ENCODE measurements at places on chromosomes 3 and 15.

- DNase-seq: no peak
Measured at GRCh38 chr3:37594873-37595783, 266.6 kb upstream of the CTDSPL start.

GRCh38 chr15:67173005-67173404 lies 81.5 kb downstream of the AAGAB start:
- no peak for DNase-seq

- no peak for DNase-seq
Measured at GRCh38 chr3:7683426-7683825, 818.2 kb upstream of the LMCD1 start.

DNA sequence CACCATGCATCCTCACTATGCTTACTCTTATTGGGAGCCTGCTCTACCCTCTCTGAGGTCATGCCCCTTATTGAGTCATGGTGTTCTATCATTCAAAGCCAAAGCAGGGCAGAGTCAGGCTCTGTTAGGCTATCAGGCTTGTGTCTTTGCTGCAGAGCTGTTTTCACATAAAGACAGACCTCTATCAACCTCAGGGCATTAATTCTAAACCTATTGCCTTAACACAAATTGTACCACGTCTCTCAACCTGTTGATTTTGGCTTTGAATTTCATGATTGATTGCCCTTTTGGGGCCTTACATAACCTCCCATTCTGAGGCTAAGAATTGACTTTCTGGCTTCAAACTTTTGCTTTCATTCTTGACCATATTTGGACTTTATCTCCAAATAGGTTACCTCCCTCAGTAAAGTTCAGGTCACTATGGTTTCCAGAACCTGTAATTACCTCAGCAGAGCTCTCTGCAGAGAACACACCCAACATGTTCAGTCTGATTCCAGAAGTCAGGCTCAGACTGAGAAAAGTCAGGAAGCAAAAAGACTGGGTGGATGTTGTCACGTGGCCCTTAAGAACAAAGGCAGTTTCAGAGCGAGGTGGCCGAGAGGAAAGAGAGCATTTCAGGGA lies 221.4 kb upstream of the NANOGP8 start:
- peak; percentile 38 for DNase-seq

- DNase-seq: peak; percentile 45
Measured at GRCh38 chr15:91947293-91947679, 93.8 kb downstream of the SLCO3A1 start.

DNA sequence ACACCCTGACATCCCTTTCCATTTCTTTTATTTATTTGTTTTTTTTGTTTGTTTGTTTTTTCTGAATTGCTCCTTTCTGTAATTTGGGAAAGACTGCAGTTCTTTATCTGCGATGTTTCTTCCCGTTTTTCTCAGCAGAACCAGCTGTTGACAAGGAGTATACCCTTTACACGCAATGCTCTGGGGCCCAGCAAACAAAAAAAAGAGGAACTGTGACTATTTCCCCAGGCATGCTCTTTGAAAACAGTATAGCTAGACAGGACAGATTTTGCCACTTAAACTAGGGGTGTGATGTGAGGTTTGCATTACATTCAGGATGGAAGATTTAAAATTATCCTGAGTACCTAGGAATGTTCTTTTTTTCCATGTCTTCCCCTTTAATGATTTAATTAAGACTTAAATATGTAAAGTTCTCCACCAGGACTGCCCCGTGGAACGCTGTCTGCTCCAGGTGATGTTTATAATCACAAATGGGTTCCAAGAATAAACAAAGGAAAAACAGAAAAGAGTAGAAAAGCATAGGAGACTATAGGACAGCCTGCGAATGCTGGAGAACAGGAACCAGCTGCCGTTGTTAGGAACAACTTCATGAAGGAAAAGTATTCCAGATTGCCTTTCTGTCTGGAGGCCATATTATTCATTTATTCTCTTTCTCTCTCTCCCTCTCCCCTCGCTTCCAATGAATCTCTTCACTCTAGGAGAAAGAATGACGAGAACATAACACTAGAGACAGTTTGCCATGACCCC lies 43.3 kb downstream of the TGFBR2 start:
- no peak for DNase-seq

- DNase-seq: peak; percentile 82
Measured at GRCh38 chr3:63351159-63352007, 73.3 kb downstream of the SYNPR start.

DNA sequence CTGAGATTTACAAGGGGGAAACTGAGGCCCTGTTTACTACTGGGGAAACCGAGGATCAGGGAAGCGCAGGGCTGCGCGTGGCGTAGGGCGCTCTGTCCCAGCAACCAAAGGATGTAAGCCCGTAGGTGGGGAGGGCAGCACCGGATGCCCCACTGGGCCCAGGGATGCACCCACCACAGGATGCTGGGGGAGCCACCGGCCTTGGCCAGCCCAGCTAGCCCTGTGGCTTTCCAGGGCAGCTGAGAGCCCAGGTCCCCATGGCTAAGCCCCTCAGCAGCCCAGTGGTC lies 33.4 kb downstream of the RPN1 start:
- no peak for DNase-seq

GRCh38 chr15:48721061-48721810 lies 75.7 kb upstream of the FBN1 start:
- DNase-seq: no peak

Measured in mesendoderm (in vitro differentiated cells).